Keratinocyte (primary cell): ENCODE measurements at places on chromosomes 16 and 17. TPM values are rescaled to one million over a fixed set of nuclear protein-coding genes. Genes with fewer than 3 reads are reported as not detected.

- no peak for DNase-seq
Observed at GRCh38 chr16:9296271-9296590, 204.8 kb downstream of the HAPSTR1 start.

GRCh38 chr17:46009681-46010596 is 10.9 kb downstream of the STH start:
- DNase-seq = no peak

- DNase-seq = no peak
Observed at GRCh38 chr17:79650283-79650682, 39.4 kb upstream of the RBFOX3 start.

TOX3 gene
- polyA plus RNA-seq = 0.01 TPM in 1 of 3 replicates, not detected in the others
